Stimulated activated CD4-positive, alpha-beta T cell treated with anti-CD3 and anti-CD28 coated beads, Interleukin-1b, Interleukin-23, amount 100 ng/mL, for 1 hour (primary cell): ENCODE measurements at places on chromosomes 6 and 20.

DNA sequence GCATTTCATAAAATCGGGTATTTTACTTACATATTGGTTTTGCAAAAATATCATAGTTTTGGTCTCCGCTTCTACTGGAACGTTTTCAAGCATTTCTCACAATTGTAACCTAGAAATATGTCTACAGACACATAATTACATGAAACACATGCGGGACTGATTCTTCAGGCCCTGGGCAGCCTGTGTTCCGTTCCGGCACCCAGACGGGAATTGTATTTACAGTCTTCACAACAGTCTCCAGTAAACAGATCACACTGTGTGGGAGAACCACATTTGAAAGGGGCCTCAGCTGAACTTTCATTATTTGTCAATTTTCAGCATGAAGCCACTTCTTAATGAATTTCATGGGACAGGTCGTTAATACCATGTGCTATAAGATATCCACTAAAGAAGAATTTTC, 196.9 kb downstream of the DST start:
- no peak for DNase-seq

DNA sequence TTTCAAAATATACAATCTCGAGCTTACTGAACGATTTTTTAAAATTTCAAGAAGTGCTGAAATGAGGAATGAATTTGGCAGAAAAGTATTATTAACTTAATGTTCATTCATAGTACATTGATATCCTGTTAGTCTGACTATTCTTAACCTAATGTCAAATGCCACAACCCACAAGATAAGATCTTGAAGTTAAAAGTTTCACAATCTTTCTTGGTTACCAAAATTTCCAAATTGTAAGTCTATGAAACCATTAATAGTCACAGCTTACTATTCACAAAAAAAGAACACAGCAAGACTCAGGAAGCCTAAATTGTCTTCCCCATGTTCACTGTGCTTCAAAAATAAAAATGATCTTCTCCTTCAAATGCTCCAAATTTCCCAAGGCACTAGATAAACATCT, 71.3 kb downstream of the HACE1 start:
- DNase-seq, result no peak

DNA sequence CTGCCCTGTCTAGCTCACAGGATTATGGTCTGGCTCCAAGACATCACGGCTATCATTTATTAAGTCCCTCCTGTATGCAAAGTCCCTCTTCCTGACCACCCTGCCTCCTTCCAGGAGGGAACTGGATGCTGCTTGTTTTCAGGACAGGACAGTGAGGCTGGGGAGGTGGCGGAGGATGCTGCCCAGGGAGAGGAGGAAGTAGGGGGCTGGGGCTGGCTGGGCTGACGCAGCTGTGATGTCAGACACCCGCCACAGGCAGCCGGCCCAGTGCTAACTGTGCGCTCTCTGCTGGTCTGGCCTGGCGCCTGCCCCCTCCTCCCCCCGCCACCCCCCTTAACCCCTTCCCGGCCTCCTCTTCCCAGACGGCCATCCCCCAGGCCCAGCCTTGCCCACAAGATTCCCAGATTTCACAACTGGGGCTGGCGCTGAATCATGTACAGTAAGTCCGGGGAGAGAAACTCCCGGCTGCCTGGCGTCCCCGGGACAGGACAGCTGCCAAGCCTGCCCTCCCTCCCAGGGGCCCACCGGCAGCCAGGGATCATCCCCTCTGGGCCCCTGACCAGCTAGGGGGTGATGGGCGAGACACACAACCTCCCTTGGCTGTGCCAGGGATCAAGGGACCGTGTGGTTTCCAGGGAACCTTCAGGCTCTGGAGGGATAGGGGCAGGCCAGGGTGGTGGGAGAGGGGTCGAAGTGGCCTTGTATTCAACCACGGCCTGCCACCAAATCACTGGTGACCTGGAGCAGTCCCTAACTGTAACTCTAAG, 118.1 kb downstream of the CEBPB start:
- DNase-seq, result no peak

GRCh38 chr6:54291738-54292137, 16.5 kb upstream of the TINAG start:
- no peak for DNase-seq

DNA sequence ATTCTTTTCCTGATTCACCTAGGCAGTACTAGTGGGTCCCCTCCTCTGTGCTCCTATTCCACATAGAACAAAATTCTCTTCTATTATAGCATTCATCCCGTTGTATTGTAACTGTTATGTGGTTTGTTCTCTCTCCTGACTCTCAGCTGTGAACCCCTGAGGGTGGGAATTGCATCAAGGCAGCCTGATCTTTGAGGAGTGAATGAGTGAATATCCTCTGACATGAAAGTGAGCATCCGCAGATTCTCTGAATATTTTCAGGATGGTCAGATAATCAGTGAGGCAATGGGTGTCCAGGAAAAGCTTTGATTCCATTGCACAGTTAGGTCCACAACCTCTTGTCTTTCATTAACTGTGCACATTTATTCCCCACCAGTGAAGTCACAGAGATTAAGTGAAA, 67.6 kb upstream of the SLC22A23 start:
- no peak for DNase-seq

GRCh38 chr20:57390604-57391438, at the start of gene RBM38:
Gene RBM38 (plus strand): TSS chr20:57391396. CDS start chr20:57391582, 186 bp downstream.
- DNase-seq, result peak; percentile 69

- DNase-seq, result no peak
These were observed 709 bp upstream of the ZNF76 start for GRCh38 chr6:35258858-35259193.

GRCh38 chr20:25193843-25194242, 1.7 kb upstream of the ENTPD6 start:
- no peak for DNase-seq

DNA sequence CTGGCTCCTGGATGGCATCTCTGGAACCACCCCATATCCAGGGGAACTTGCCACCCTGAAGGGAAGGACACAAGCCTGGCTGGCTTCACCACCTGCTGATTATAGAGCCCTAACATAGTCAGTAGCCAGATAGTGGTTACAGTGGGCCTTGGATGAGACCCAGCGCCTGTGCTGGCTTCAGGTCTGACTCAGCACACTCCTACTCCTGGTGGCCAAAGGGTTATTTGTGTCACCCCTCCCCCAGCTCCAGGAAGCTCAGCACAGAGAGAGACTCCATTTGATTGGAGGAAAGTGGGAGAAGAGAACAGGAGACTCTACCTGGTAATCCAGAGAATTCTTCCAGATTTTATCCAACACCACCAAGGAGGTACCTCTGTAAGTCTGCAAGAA, 12.8 kb downstream of the SNX14 start:
- no peak for DNase-seq

DNA sequence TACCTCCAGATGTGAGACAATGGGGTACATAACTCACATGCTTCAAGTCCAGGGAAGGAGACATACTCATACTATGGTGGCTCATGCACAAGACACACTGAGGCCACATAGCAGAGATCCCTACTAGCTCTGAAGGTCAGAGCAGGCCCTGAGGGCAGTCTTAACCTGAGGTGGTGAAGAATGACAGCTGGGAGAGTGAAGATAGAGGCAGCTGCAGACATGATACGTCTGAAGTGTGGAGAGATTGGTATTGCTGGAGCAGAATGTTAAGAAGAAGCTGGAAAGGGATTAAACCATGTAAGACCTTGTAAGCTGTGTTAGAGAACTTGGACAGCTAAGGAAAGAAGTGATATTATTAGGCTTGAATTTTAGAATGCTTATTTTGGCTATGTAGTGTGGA, 32.9 kb downstream of the PGM3 start:
- no peak for DNase-seq

DNA sequence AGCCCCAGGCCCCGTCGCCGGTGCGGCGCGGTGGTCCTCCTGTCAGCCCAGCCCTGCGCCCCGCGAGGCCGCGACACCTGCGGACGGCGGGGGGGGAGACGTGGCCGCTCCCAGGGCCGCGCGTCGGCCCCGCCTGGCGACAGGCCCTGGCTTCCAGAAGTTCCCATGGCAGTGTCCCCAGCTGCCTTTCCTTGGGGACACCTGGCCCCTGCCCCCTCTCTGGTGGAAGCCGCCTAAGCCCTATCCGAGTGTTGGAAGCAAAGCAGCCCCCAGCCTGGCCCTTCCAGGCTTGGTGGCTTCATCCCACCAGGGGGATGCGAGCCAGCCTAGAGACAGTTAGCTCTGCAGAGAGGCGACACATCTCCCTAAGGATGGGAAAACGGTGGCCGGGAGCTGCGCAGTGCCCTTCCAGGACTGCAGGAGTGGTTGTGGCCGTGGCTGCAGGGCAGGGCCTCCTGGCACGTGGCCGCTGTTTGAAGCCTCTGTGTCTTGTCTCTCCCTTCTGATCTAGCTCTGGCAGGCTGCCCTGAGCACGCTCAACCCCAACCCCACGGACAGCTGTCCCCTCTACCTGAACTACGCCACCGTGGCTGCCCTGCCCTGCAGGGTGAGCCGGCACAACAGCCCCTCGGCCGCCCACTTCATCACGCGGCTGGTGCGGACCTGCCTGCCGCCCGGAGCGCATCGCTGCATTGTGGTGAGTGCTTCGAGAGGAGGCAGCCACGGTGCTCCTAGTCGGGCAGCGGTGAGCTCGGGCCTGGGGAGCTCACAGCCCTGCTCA, 816 bp downstream of the NPEPL1 start:
- no peak for DNase-seq

- DNase-seq, result no peak
These were observed 43.9 kb upstream of the EEF1A1 start for GRCh38 chr6:73564578-73565345.

GRCh38 chr6:127185437-127185995, 67.0 kb downstream of the RSPO3 start:
- no peak for DNase-seq

DNA sequence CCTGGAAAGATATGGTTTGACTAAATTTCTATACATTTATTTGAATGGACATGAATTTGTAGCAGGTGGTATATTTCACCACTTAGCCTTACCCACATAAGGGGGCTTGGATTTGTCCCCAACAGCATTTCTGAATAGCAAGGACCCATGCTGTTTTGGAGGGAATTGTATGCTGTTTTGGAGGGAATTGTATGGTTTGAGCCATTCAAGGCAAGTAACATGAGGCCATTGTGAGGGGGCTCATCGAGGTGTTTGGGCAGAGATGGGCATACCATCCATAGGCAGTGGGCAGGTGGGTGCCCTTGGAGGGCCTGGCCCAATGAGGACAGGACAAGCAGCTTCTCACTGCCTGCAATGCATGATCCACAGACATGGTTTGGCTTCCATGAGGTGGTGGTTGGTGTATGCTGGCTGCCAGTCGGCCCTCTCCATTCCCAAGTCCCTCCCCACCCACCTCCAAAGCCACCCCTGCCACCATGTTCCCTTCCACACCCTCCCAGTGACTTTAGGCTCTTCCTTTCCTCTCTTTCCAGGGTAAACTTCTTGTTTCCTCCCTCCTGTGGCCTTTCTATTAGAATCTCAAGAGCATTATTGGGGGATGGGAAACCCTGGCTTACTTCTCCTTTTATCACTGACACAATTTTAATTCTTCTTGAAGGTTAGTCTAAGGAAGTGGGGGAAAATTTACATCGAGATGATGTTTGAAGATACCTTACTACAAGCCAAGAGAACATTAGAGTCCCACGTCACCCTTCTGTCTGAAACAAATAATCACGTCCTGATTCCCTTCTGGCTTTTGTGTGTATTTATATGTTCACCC, 13.2 kb upstream of the PXDC1 start:
- DNase-seq, result no peak
